ENCODE measurements at places on chromosomes 12 and 14. TPM values are rescaled to one million over a fixed set of nuclear protein-coding genes. Genes with fewer than 3 reads are reported as not detected.

DNA sequence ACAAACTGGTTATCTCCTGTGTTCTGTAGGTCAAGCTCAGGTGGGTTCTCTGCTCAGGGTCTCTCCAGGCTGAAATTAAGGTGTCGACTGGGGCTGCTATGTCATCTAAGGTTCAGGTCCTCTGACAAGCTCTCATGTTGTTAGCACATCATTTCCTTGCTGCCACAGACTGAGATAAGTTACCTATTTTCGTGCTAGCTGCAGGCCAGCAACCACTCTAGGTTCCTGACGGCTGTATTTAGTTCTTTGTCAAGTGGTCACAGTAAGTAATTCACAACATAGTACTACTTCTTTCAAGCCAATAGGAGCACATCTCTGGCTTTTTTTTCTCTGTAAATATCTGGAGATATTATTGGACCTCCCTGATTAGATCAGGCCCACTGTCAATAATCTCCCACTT, 169.3 kb upstream of the CAND1 start:
- no peak overlapping the region for H3K4me3 ChIP-seq
- peaks cover 4% of the 10 kb centered on the region for H3K4me1 ChIP-seq
- DNase-seq = no peak

GRCh38 chr12:51705450-51705849, 114.4 kb downstream of the SCN8A start:
- DNase-seq = no peak
- H3K4me1 ChIP-seq = no peaks in the 10 kb centered on the region
- H3K36me3 ChIP-seq = no peaks in the 10 kb centered on the region
- no peak overlapping the region for H3K4me3 ChIP-seq
- H3K27ac ChIP-seq = no peak overlapping the region

GRCh38 chr14:103021684-103022001, 35.7 kb downstream of the CDC42BPB start:
- no peak for DNase-seq
- H3K4me1 ChIP-seq = peaks cover 23% of the 10 kb centered on the region
- no peaks in the 10 kb centered on the region for H3K27me3 ChIP-seq
- H3K36me3 ChIP-seq = no peaks in the 10 kb centered on the region

DNA sequence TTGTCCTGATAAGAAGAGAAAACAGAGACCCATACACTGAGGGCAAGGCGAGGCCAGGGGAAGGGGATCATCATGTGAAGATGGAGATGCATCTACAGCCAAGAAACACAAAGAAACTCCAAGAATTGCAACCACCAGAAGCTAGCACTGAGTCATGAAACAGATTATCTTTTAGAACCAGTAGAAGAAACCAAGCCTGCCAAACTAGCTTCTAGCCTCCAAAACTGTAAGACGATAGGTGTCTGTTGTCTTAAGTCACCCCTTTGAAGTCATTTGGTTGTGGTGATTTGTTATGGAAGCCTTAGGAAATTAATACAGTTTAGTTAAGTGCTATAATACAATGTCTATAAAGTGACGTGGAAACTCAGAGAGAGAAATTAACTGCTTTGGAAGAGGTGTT, 15.4 kb downstream of the KCNC2 start:
- H3K27ac ChIP-seq = peak overlapping the region; percentile 38
- H3K4me1 ChIP-seq = no peaks in the 10 kb centered on the region
- no peak for DNase-seq

Gene ANG
- 1.4 TPM for total RNA-seq

Gene GYS2
- total RNA-seq = 0.29 TPM

- H3K4me3 ChIP-seq = no peak overlapping the region
- no peaks in the 10 kb centered on the region for H3K4me1 ChIP-seq
- H3K27ac ChIP-seq = no peak overlapping the region
These were observed 613.3 kb downstream of the FLRT2 start for GRCh38 chr14:86143248-86143647.

Gene PZP
- not detected for total RNA-seq

DNA sequence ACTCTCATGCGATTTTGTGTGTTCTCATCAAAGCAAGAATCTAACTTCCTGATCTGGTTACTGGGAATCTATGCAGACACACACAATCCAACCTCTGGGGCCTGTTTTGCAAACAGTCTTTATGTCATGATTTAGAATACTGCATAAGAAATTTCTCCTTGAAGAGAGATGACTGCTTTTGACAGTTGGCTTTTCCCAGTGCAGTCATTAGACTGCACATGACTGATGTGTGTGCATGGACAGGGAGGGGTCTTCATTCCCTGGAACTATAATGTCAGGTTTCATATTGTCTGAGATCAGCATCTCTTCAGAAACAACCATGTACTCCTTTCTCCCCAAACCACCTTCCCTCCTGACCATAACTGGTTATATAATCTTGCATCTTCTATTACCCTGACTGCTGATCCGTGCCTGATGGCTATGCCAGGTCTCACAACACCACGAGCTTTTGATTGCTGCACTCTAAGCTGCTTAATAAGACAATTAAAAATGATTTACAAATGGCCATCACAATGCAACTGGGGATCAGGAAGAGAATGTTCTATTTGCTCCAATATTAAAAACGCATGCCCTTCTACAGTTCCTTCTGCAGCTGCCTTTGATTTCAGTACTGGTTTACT, 995.4 kb downstream of the NRXN3 start:
- H3K4me3 ChIP-seq = no peak overlapping the region
- no peak for DNase-seq
- no peaks in the 10 kb centered on the region for H3K27me3 ChIP-seq
- H3K27ac ChIP-seq = no peak overlapping the region
- H3K36me3 ChIP-seq = no peaks in the 10 kb centered on the region

Gene CPNE6
- total RNA-seq = not detected

Gene CRACR2A
- total RNA-seq = 0.91 TPM

GRCh38 chr12:43069768-43070221, 480.2 kb upstream of the PRICKLE1 start:
- no peak overlapping the region for H3K27ac ChIP-seq
- no peak overlapping the region for H3K4me3 ChIP-seq
- no peaks in the 10 kb centered on the region for H3K4me1 ChIP-seq
- no peak for DNase-seq

DNA sequence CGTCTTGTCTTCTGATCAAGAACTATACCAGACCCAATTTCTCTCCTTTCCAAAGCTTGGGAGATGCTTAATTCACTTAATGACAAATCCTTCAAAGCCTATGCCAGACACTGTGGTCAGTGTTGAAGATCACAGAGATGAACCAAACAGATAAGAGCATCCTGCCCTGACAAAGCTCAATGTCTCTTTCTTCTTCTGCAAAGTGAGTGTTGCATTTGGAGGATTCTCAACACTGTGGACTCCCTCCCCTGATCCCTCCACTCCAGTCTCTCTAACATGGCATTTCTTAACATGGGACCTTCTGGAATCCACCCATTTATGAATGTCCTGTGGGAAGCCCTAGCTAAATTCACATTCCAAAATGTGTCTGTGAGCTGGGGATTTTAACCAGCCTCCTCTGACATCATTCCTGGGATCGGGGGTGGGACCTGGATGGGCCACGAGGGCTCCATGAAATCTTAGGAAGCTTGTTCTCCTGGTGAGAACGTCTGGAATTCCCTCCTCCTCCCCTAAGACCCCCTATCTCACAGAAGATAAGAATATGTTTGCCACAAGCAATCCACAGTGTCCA, 20.3 kb downstream of the SYNE3 start:
- DNase-seq = no peak
- H3K4me1 ChIP-seq = peaks cover 44% of the 10 kb centered on the region
- no peaks in the 10 kb centered on the region for H3K36me3 ChIP-seq
- no peaks in the 10 kb centered on the region for H3K27me3 ChIP-seq
- no peak overlapping the region for H3K4me3 ChIP-seq

GRCh38 chr12:51798501-51798900, 50.0 kb downstream of the FIGNL2 start:
- H3K36me3 ChIP-seq = no peaks in the 10 kb centered on the region
- H3K27me3 ChIP-seq = no peaks in the 10 kb centered on the region
- H3K4me3 ChIP-seq = no peak overlapping the region
- H3K4me1 ChIP-seq = no peaks in the 10 kb centered on the region

DNA sequence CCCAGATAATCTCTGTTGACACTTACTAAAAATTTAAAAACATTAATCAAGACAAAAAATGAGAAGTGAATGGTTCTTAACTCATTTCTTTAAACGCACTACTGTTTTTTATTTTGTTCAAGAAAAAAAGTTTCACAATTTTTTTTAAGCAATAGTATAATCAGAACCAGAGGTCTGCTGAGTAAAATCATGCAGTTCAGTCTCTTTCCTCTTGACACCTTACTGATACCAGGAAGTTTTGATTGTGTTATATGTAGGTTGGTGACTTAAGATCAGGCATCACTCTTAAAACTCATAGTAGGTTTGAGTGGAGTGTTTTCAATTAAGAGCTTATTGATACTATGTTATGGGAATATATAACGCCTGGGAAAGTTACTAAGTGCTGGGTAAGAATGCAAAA, 121.4 kb downstream of the TRMT5 start:
- H3K27ac ChIP-seq = no peak overlapping the region
- H3K4me1 ChIP-seq = peaks cover 5% of the 10 kb centered on the region
- no peaks in the 10 kb centered on the region for H3K36me3 ChIP-seq
- no peaks in the 10 kb centered on the region for H3K27me3 ChIP-seq
- H3K4me3 ChIP-seq = no peak overlapping the region
- DNase-seq = no peak

Gene OAS2
- total RNA-seq = 35.6 TPM

Gene GNB3
- total RNA-seq = not detected

- no peak overlapping the region for H3K4me3 ChIP-seq
- H3K36me3 ChIP-seq = no peaks in the 10 kb centered on the region
- H3K27me3 ChIP-seq = no peaks in the 10 kb centered on the region
- no peak for DNase-seq
- no peak overlapping the region for H3K27ac ChIP-seq
These were observed 12.4 kb downstream of the LUM start for GRCh38 chr12:91098941-91099340.

DNA sequence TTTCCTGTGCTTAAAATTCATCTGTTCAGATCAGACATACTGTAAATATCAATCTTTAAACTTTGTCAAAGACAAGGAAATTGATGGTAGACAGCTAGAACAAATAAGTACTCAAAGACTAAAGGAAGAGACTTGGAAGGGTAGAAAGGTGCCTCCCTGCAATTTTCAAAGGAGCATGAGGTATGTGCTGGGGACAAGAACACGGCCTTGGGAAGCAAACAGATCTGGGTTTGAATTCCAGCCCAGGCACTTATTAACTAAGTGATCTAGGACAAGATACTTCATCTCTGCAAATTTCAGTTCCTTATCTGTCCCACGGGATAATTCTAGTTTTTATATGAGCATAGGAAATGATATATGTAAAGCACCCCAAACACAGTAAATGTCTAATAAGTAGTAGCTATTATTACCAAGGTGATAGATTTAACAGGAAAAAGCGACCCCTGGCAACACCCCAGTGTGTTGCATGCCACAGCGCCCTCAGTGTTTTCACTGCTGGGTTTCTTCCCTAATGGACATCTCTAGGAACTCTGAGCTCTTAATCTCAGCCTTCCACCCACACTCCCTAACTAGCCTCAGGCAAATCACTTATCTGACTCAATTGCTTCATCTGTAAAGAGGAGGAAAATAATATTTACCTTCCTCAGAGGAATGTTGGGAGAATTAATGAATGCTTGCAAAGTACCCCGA, 44.7 kb upstream of the BMP4 start:
- no peak overlapping the region for H3K4me3 ChIP-seq
- no peaks in the 10 kb centered on the region for H3K36me3 ChIP-seq
- H3K27me3 ChIP-seq = no peaks in the 10 kb centered on the region
- no peak overlapping the region for H3K27ac ChIP-seq

- H3K27ac ChIP-seq = no peak overlapping the region
- DNase-seq = no peak
- H3K36me3 ChIP-seq = no peaks in the 10 kb centered on the region
- H3K4me1 ChIP-seq = no peaks in the 10 kb centered on the region
These were observed 147.5 kb downstream of the SLC38A6 start for GRCh38 chr14:61128382-61129167.

DNA sequence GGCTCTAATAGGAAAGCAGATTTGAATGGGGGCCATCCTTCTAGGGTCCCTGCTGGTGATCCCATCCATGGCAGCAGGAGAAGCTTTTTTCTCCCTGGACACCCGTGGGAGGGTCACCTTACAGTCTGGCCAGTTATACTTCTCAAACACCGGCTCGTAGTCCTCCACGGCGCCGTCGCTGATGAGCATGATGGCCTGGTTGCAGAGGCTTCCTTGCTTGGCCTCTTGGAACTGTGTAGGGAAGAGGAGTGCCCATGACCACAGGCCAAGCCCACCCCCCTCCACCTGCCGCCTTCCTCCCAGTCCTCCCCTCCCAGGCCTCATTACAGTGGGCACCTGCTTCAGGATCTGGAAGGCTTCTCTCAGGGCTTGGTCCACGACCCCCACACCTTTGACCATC, 33.8 kb downstream of the CACNA2D4 start:
- H3K27me3 ChIP-seq = no peaks in the 10 kb centered on the region
- no peak for DNase-seq
- H3K27ac ChIP-seq = no peak overlapping the region
- H3K4me3 ChIP-seq = no peak overlapping the region
- no peaks in the 10 kb centered on the region for H3K36me3 ChIP-seq

GRCh38 chr12:40874868-40875267, 182.6 kb downstream of the CNTN1 start:
- H3K36me3 ChIP-seq = no peaks in the 10 kb centered on the region
- no peak overlapping the region for H3K4me3 ChIP-seq
- no peaks in the 10 kb centered on the region for H3K27me3 ChIP-seq
- H3K4me1 ChIP-seq = no peaks in the 10 kb centered on the region

Gene TMCC3
- total RNA-seq = 11.9 TPM
